ENCODE measurements at places on chromosomes 7 and 10.
A peak's percentile ranks its signal among the peaks of the same experiment; 100 is the strongest.

GRCh38 chr7:155809947-155810769, 2.1 kb downstream of the SHH start:
- DNase-seq: no peak

- DNase-seq: no peak
Observed at GRCh38 chr7:46256870-46257661, 336.0 kb upstream of the IGFBP3 start.

GRCh38 chr7:137390076-137390475, 46.5 kb upstream of the PTN start:
- DNase-seq: no peak

DNA sequence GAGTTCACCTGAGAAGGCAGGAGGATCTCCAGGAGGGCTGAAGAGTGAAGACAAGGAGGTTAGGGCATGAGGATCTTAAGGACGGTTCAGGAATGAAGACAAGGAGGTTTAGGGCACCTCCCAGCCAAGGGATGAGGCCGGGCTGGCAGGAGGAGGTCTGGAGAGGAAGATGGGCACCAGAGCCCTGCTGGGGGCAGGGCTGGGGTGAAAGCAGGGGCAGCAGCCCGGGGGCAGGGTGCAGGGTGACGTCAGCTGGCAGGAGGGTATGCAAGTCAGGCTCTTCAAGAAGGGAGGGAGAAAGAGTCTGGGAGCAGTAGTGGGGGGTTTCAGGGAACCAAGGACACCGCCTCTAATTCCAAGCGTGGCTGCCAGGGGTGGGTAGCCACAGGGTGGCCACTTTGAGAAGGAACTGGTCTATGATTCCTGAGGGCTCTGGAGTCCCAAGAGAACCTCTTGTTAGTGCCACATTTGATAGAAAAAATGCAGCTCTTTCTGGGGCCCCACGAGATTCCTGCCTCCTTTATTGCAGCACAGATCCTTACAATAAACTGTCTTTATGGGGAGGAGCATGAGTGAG, 101.6 kb downstream of the C10orf90 start:
- DNase-seq: no peak

GRCh38 chr10:81944609-81945008, 69.6 kb downstream of the NRG3 start:
- DNase-seq: no peak

DNA sequence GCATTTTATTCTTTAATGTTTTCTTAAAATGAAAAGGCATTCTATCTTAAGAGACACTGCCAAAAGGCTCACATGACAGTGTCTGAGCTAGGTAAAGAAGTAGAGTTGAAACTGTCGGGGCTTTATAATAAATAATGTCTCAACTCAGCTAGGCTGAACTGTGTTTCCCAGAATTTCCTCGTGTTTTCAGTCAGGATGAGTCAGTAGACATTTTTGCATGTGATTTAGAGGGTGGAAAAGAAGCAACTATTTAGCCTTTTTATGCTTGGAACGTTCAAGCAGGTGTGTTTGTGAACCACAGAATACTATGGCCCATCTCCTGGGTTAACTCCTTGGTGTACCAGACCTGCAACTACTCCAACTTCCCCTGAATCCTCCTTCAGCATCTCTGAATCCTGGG, 23.4 kb upstream of the LIPA start:
- DNase-seq: no peak

GRCh38 chr10:128274938-128275337, 148.7 kb upstream of the MKI67 start:
- no peak for DNase-seq

DNA sequence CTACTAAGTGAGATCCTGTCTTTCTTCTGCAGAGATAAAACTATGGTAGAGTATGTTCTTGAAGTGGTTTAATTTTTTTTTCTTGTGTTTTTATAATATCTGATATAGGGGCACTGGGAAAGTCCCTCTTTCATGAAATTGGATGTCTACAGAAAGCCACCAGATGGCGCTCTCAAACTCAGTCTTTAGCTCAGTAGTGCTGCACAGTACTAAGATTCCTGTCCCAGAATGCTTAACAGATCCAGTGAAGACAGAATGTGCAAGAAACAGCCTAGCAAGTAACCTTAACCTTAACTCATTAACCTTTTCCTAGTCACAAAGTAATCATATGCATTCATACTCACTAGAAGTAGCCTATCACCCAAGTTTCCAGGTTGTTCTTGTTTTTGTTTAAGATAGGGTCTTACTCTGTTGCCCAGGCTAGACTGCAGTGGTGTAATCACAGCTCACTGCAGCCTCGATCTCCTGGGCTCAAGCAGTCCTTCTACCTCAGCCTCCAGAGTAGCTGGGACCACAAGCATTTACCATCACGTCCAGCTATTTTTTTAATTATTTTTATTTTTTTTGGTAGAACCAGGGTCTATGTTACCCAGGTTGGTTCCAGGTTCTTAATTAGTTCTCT, 56.7 kb downstream of the IDE start:
- peak; percentile 59 for DNase-seq

GRCh38 chr7:157901166-157901565, 564.4 kb downstream of the DNAJB6 start:
- no peak for DNase-seq

DNA sequence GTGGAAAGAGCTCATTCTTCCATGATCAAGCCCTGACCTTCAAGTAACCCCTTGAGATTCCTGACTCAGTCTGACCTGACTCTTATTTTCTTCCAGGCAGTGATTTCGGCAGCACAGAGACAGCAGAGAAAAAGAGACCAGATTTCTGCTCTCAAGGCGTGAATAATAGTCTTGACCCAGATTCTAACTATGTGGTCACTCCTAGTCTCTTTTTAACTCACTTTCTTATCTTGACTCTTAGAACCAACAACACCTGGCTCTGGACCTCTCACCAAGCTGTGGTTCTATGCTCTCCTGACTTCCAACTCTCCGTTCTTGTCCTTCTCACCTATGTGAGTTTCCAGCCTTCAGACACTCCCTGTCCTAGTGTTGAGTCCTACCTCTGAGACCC, 36.9 kb upstream of the KDM7A start:
- no peak for DNase-seq

- DNase-seq: no peak
Observed at GRCh38 chr7:155761162-155761561, 51.1 kb downstream of the SHH start.

DNA sequence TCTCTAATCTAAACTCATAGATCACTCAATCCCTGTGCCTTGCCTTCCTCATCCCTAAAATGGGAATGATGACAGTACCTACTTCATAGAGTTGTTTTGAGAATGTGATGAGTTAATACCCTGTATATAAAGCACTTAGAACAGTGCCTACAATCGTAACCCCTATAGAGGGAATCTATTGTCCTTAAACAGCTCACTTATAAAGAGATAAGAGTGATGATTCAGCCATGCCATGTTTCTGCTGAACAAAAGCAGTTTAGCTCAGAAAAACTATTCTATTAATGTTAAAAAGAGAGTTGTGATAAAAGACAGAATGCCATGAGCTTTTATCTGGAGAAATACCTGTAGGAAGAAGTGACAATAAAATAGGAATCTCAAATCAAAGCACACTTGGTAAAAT, 63.6 kb downstream of the CUBN start:
- no peak for DNase-seq

DNA sequence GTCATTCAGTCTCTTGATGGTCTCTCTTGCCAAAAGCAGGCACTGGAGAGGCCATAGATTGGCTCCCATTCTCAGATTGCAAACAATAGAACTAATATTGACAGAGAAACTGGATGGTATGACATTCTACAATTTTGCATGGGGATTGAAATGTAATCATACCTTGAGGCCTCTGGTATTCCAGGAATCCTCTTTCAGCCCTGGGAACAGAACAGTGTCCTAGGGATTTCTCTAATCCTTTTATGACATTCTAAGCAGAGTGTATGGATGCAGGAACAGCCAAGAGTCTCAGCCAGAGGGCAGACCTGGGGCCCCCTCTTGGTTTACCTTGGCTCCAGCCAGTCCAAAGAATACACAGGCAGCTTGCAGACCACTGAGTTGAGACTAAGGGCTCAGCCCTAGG, 206.4 kb downstream of the KCNMA1 start:
- no peak for DNase-seq

GRCh38 chr7:40419806-40420205, 285.0 kb downstream of the SUGCT start:
- no peak for DNase-seq

DNA sequence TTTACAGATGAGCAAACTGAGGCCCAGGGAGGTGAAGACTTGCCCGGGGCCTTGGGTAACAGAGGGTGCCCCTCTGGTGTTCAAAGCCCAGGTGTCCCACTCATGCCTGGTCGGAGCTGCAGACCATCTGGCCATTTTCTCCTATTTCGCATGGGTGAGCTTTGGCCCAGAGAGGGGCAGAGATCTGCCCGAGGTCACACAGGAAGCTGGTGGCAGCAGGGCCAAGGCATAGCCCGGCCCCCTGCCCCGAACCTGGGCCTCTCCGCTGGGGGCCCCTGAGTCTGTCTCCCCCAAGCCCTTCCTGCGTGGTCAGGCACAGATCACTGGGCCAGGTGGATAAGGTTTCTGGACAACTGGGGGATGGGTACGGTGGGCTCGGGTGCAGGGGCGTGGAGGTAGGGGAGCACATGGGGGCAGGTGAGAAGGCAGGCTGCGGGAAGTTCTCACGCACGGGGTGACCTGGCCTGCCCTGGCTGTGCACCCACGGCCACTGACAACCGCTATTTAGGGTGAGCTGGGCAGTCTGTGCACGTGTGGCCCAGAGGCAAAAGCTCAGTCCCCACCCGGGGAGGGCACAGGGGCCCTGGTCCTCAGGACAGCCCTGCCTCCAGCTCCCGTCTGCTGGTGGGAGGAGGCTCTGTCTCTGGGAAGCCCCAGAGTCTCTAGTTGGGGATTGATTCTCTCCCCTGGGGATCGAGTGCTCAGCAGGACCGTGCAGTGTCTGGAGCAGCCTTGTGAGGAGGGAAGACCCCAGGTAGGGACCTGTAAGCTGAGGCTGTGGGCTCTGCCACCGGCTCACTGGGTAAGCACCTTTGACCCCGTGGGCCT, 68.6 kb downstream of the UNCX start:
- no peak for DNase-seq

GRCh38 chr7:133364959-133365690, 112.2 kb downstream of the EXOC4 start:
- no peak for DNase-seq

DNA sequence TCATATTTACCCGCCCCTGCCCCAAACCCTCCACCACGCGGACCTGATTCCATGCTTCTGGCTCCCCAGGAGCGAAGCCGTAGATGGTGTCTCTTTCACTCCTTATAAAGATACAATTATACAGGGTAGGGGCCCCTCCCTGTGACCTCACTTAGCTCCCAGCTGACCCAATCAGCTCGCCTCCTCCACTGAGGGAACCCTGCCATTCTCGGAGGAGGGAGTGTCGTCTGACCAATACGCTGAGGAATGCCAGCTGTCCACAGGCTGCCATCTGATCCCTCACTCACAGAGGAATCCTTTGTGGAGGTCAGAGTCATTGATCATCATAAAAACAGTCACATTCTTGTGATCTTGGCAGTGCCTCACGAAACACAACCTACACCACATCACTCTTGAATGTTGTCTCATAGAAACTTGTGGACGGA, 67.5 kb upstream of the INSIG1 start:
- no peak for DNase-seq

DNA sequence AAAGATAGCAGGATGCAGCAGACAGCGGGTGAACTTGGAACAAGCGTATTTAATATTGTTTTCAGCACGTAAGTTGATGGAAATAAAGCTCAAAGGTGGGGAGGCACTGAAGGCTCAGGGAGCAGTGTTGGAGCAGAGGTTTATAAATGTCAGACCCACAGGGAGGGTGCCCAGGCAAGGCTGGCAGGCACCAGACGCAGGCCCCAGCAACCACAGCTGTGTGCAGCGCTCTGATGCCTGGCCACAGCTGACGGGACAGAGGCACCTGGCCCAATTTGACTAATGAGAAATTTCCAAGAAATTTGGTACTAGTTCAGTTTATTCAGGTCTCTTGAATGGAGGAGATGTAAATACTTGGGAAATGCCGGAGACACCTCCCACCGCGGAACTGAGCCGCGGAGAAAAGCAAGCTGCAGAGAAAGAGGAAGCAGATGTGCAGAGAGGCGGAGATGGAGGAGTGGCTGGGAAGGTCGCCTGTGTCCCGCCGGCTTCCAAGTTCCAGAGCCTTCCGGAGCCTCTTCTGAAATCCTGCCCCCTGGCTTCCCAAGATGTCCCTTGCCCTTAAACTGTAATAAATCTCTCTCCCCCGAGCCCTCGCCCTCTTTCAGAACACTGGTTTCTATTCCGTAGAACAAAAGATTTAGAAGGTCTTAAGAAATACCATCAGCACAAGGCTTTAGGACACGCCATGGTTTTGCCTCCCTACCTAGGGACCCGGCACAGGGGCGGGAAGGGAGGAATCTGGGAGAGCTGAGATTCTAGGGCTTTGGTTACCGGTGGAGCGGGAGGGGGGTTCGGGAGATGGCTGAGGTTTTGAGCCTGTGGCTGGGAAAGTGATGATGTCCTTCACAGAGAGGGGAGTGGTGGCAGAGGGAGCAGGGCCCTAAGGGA, 38.4 kb upstream of the PLXNA4 start:
- no peak for DNase-seq

DNA sequence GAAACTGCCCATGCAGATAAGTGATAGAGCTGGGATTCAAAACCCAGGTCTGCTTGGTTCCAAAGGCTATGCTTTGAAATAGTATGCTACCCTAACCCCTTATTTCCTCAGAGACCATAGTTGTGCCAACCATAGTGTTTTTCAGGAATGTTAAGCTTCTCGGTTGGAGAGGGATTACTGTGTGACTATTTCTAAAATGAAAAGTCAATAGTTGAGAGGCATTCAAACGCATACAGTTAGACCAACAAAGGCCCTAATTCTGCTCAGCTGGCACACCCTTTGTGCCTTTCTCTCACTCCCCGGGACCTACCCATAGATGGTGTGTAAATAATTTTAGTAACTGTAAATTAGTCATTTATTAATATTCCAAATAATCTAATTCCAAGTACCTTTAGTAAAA, 64.6 kb upstream of the RNF148 start:
- no peak for DNase-seq

DNA sequence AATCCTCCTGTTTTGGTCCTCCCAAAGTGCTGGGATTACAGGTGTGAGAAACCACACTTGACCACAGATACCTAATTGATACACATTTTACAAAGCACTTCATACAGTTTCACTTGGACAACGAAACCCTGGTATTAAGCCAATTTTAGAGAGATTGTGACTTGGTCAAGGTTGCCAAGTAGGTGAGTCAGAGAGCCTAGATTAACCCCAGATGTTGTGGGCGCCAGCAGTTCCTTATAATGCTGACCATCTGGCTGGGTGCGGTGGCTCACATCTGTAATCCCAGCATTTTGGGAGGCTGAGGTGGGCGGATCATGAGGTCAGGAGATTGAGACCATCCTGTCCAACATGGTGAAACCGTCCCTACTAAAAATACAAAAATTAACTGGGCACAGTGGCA, 4.9 kb upstream of the PHKG1 start:
- no peak for DNase-seq

GRCh38 chr10:61529208-61529607, 76.0 kb upstream of the TMEM26 start:
- DNase-seq: no peak

DNA sequence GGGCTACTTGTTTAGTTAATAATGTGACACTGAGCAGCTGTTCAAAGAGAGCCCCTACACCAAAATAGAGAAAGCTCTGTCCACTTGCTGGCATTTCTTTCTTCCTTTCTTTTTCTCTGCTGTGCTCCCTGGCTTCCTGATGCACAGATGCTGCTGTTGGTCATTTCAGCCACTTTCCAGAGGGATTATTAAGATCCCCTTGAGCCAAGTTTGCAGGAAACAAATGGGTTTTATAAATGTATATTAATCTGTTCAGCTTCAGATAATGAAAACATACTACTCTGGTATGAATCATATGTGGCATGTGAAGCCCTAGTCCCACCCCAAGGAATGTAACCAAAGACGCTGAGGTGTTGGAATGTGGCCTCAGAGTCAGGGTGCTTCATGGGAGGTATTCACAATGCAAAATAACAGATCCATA, 638.2 kb upstream of the FZD8 start:
- no peak for DNase-seq

All from stimulated activated CD8-positive, alpha-beta memory T cell treated with anti-CD3 and anti-CD28 coated beads, Interleukin-12 subunit alpha, Interleukin-12 subunit beta, amount 100 ng/mL, for 1 hour (primary cell).